ENCODE measurements at places on chromosomes 6 and 20.

DNA sequence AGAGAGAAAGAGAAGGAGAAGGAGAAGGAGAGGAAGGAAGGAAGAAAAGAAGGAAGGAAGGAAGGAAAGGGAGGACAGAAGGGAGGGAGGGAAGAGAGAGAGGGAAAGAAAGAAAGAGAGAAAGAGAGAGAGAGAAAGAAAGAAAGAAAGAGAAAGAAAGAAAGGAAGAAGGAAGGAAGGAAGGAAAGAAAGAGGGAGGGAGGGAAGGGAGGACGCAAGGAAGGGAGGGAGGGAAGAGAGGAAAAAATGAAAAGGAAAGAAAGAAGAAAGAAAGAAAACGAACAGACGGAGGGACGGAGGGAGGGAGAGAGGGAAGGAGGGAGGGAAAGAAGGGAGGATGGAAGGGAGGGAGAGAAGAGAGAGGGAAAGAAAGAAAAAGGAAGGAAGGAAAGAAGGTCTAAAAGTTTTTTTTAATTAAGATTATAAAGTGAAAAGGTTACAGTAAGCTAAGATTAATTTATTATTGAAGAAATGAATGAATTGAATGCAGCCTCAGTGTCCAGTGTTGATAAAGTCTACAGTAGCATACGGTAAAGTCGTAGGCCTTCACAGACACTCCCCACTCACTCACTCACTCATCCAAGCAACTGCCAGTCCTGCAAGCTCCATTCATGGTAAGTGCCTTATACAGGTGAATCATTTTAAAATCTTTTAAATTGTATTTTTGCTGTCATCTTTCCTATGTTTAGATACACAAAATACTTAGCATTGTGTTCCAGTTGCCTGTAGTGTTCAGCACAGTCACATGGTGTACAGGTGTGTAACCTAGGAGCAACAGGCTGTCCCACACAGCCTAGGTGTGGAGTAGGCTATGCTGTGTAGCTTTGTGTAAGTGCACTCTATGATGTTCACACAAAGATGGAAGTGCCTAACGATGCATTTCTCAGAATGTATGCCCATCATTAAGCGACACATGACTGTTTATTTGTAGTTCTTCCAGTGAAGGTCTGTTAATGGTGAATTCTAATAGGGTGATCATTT lies 20.3 kb upstream of the ARID1B start:
- DNase-seq: no peak

DNA sequence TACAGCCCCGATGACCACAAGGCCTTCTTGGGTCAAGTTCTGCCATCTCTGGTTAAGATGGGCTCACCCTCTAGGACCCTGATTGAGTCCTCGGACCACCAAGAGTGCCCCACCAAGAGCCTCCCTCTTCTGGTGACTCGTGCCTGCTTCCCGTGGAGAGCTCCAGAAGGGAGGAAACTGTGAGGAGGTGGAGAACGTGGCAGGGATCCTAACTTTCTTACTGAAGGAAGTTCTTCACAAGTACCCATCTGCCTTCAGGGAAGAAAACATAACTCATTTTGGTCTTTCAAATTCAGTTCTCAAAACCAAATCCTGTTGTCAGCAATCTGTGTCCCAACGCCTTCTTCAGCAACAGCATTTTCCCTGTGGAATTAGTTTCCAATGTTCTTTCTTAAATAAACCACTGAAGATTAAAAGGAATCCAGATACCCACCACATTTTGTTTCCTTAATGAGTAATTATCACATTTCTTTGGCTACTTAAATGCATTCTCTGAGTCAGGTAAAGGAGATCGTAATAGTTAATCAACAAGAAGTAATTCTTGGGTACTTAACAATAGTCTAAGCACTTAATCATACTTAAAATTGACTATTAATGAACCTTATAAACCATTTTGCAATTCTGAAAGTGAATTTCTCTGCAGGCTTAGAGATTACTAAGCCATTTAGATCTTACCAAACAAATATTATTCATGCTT lies 185.8 kb upstream of the SGK1 start:
- no peak for DNase-seq

DNA sequence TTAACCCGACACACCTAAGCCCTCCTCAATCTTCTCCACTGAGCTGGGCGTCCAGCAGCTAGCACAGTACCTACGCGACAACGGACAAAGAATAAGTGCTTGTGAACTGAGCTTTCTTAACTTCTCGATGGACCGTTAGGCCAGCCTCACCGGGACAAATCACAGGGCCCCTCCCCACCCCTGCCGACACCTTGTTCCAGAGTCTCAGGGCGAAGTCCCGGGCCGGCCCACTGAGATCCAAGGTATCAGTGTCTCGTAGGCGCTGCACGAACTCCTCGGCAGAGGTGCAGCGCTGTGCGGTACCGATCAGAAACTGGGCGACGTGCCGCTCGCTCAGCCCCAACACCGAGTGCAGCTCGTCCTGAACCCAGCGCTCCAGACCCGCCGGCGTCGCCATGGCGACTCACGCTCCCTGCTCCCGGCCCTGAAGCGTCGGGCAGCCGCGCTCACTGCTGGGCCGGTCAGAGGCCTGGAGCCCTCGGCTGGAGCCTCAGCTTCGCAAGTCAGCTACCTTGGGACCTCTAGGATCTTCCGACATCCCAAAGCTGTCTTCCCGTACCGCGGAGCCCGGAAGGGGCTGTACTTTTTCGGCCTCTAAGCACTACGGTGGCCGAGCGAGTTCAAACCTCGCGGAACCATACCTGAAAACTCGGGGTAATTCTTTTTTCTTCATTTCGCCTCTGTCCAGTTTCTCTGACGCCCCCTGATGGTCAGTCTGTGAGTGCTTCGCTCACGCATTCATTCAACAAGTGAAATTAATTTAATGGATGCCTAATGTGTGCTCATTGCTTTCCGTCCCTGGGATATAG lies at the start of gene DHX16:
Gene DHX16, minus strand, starts transcription at position 562 of the 809 bp plus-strand sequence. Its CDS starts 165 bp downstream, at position 397.
- peak; percentile 83 for DNase-seq

DNA sequence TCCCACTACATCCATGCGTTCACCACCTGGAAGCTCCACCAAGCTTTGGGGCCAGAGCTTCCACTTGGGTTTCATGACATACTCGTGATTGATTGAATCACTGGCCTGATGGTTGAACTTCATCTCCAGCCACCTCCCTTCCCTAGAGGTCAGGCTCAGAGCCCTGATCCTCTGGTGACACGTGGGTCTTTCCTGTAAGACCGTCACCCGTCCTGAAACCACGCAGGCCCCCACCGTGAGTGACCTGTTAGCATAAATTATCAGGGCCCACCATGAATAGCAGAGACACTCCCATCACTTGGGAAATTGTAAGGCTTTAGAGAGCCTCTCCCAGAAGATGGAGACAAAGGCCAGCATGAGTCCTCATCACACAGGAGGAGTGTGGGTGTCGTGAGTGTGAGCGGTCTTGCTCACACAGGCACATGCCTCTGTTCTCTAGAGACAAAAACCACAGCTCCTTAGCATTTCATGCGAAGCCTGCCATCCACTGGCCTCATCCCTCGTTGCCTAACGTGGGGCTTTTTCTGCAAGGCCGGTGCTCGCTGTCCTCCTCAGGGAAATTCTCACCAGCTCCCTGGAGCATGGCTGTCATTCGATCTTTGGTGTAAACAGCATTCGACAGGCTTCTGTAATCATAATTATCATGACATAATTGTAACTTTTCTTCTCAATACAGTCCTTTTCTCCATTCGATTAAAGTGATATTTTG lies 65.1 kb upstream of the DUSP22 start:
- DNase-seq: no peak

DNA sequence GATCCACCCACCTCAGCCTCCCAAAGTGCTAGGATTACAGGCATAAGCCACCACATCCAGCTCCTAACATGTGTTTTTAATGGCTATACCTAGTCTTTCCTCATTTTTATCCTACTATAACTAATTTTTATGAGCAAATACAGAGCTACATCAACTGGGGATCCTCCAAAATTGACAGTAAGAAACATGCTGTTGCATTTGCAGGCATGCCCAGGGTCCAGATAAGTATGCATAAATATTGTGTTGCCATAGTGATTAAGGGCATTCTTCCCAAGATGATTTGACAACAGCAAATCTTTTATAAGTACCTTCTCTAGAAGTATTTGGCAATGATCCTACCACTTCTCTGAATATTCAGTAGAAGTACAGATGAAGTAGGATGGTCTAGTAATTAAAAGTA lies 41.9 kb upstream of the MOXD1 start:
- DNase-seq: no peak

DNA sequence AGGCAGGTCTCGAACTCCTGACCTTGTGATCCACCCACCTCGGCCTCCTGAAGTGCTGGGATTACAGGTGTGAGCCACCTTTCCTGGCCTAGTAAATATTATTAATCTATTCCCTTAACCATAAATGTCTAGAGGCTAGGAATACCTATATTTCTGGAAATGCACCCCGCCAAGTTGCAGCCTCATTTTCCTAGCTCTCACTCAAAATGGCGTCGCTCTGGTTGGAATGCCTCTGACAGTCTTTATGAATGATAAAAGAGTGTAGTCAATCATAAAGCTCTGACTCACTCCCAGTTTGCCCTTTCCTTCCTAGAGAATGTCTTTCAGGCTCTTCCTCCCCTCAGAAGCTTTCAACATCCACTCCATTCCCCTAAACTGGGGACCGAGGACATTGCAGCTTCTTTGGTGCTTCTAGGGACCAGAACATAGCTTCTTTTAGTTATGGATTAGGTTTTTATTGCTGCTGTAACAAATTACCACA lies 14.1 kb upstream of the TRIM26 start:
- no peak for DNase-seq

DNA sequence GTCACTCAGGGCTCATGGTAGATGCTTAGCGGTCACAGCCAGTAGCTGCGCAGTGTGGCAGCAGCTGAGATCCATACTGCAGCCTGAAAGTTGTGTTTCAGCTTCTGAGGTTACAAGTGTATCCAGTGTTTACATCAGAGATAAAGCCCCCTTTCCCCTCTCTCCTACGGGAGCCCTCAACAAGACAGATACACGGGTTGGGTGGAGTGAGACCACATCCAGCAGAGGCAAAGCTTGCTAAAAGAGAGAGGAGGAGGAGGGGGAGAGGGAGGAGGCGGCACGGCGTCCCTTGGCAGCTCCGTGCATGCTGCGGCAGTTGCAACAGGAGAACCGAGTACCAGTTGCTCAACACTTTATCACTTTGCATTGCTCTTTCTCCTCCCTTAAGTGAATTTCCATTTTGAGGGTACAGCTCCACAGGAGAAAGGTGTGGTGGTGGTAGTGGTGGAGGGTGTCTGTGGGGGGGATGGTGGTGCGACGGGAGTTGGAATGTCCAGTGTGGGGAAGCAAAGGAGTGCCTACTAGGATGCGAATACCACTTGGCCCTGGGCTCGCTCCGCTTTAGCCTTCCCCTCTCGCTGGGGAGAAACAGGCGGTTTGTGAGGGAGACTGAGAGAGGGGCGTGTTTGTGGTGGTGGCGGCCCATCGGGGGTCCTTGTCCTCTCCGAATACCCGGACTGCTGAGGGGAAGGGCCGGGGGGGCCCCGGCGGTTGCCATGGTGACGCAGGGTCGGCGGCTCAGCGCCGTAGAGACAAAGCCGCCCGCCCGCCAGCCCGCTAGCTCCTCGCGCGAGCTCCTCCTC lies 405 bp upstream of the RNF182 start:
- no peak for DNase-seq

GRCh38 chr6:143901885-143902750 lies 37.8 kb downstream of the ZC2HC1B start:
- DNase-seq: peak; percentile 8

DNA sequence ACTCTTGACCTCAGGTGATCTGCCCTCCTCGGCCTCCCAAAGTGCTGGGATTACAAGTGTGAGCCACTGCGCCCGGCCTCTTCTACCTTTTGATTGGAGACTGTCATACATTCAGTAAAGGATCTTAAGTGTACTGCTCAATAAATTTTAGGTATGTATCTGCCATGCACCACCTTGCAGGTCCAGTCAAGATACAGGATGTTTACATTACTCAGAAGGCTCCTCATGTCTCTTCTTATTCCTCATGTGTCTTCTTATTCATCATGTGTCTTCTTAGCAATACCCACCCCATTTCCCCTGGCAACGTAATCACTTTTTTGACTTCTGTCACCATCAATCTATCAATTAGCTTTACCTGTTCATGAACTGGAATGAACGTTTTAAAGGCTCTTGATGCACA lies 7.9 kb downstream of the MEA1 start:
- DNase-seq: no peak

DNA sequence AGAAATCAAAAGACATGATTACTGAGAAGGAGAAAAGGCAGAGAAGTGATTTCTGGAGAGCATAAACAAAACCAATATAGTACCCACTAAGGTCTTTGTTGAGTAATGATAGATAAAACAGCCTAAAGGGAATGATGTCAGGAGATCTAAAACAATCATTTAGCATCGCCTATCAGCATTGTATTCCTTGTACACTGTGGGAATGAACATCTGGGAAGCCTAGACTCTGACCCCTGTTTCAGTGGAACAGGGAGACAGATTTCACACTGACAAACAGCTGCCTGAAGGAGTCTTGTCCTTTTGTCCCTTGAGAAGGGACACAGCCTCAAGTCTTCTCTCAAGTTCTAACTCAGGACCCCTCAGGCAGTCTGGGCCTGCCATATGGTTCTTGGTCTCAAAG lies 1.7 kb downstream of the ASIP start:
- no peak for DNase-seq

- no peak for DNase-seq
Measured at GRCh38 chr6:115945812-115946211, 114.9 kb downstream of the FRK start.

GRCh38 chr6:108348655-108349349 lies 53.9 kb downstream of the AFG1L start:
- DNase-seq: peak; percentile 33

GRCh38 chr6:152736687-152737273 lies 13.8 kb upstream of the VIP start:
- DNase-seq: no peak

DNA sequence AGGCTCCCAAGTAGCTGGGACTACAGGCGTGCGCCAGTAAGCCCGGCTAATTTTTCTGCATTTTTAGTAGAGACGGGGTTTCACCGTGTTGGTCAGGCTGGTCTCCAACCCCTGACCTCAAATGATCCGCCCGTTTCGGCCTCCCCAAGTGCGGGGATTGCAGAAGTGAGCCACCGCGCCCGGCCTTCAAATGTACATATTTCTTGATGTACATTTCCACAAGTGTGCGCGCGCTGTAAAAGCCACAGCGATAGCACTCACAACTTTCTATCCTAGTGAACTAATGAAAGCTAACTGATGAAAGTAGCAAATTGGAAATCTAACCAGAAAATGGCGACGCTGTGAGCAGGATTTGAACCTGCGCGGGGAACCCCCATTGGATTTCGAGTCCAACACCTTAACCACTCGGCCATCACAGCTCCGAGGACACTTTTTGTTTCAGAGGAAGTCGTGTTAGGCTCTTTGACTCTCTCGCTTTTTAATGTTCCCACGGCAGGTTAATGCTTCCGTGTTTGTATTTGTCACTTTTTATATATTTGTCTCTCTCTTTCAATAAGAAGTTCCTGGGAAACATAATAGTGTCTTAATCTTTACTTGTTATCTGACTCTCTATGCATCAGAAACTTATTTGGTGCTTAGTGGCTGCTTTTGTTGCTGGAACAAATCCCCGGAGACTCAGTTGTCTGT lies 199.4 kb upstream of the ZNF184 start:
- DNase-seq: no peak

DNA sequence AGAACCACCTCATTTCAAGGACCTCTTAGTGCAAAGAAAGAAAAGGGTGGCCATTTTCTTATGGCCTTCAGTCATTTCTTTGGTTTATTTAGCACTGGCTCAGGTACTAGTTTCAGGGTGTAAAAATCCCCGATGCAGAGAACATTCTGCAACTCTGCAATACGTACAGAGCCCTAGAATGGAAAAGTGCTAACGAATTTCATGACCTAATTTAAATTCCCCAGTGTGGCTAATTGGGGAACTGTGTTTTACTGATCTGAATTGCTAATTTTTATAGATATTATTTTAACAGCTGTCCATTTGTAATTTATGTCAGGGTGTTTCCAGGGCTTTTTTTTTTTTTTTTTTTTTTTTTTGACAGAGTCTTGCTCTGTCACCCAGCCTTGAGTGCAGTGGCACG lies 160.7 kb downstream of the UST start:
- no peak for DNase-seq

All from GM12892 (cell line).